Nephron progenitor cell (in vitro differentiated cells): ENCODE measurements at places on chromosomes 12 and 14.

GRCh38 chr12:121358073-121358472 lies 5.9 kb upstream of the ANAPC5 start:
- no peak for DNase-seq

DNA sequence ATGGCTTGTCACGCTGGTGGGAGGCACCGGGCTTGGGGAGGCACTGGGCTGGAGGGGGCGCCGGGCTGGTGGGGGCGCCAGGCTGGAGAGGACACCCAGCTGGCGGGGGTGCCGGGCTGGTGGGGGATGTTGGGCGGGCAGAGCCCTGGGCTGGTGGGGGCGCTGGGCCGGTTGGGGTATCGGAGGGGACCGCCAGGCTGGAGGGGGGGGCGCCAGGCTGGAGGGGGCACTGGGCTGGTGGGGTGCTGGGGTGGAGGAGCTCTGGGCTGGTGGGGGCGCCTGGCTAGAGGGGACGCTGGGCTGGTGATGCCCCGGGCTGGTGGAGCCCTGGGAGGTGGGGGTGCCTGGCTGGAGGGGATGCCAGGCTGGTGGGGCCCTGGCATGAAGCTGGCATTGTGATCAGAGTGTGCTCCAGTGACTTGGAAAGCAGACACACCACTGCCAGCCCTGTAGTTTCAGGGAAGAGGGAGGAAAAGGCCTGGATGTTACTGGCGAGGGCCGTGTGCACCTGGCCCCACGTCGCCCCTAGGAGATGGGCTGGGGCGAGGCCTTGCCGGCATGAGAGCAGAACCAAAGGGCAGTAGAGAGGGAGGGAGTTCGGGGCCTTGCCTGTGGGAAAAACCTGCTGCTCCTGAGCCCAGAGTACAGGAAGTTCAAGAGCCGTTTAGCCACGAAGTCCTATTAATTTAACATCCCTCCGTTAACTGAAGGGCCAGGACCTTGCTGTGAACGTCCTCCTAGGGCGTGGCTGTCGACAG lies 13.1 kb downstream of the TEDC1 start:
- no peak for DNase-seq

DNA sequence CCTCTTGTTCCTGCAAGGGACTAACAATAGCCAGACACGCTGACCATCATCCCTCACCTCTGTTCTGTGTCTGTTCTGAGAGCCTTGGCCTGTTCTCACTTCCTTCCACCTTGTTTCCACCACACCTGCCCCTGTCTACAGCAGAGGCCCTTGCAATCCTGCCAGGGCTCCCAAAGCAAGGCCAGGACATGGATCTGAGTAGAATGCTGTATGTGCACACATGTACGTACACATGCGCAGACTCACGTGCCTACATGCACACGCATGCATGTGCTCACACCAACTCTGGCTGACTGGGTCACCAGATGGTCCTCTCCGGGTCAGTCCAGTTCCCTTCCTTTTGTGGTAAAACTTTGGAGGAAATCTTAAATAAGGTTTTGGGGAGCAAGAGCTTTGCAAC lies 133.0 kb upstream of the C14orf180 start:
- DNase-seq: no peak

DNA sequence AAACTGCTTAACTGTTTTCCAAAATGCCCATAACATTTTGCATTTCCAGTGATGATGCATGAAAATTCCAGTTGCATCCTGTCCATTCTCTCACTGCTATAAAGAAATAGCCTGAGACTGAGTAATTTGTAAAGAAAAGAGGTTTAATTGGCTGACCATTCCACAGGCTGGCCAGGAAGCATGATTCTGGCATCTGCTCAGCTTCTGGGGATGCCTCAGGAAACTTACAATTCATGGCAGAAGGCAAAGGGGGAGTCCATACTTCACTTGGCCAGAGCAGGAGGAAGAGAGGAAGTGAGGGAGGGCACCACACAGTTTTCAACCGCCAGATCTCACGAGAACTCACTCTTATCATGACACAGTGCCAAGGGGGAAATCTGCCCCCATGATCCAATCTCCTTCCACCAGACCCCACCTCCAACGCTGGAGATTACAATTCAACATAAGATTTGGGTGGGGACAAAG lies 18.2 kb upstream of the CLEC2D start:
- DNase-seq: no peak

GRCh38 chr12:55707841-55708694 lies at the start of gene ITGA7:
Gene ITGA7 (minus strand): TSS chr12:55707904. CDS start chr12:55707682, 222 bp downstream.
- peak; percentile 97 for DNase-seq

DNA sequence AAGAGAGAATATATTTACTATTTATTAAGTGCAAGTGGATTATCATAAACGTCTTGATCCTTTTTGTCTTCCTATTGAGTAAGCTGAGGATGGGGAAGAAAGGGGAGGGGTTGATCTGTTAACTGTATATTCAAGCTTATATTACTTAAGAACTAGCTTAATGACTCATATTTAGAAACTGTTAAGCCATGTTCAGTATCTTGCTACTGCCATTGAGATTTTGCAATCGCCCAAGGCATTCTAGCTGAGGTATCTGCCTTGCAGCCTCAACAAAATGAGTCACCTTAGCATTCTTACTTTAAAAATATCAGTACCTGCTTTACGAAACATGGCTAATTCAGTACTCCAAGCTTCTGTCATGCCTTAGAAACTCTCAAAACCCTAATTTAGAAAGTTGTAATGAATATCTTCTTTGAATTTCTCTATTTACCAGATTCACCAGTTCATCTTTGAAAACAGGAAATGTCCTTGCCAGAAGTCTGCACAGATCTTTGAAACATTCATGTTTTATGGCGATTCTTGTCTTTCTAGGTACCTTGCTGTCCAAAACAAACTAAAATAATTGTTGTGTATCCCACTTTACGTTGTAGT lies 76.1 kb downstream of the ALG10B start:
- DNase-seq: no peak

DNA sequence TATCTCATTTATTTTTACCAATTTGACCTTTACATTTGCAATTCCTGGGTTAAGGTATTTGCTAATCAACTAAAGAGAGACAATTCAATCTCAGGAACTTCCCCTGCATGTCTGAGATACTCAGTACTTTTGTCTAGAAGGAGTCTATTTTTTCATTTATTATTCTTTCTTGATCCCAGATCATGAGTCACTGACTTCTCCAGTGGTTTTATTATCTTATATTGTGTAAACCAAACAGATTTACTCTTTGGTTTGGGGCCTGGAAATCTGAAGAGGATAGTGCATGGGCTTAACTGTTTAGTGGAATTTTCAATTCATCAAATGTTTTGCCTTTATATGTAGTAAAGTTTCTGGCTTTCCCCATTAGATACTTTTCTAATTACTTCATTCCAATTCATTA lies 185.4 kb downstream of the ALG10B start:
- DNase-seq: no peak

DNA sequence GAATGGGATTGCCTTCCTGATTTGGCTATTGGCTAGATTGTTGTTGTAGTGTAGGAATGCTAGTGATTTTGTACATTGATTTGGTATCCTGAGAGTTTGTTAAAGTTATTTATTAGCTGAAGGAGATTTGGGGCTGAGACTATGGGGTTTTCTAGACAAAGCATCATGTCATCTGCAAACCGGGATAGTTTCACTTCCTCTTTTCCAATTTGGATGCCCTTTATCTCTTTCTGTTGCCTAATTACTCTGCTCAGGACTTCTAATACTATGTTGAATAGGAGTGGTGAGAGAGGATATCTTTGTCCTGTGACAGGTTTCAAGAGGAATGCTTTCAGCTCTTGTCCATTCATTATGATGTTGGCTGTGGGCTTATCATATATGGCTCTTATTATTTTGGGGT lies 265.7 kb upstream of the MGAT4C start:
- no peak for DNase-seq
